G401 (cell line): ENCODE measurements at places on chromosomes 3 and 15. TPM values are rescaled to one million over a fixed set of nuclear protein-coding genes. Genes with fewer than 3 reads are reported as not detected.

The CCR2 gene
- not detected in 2 replicates for total RNA-seq

DNA sequence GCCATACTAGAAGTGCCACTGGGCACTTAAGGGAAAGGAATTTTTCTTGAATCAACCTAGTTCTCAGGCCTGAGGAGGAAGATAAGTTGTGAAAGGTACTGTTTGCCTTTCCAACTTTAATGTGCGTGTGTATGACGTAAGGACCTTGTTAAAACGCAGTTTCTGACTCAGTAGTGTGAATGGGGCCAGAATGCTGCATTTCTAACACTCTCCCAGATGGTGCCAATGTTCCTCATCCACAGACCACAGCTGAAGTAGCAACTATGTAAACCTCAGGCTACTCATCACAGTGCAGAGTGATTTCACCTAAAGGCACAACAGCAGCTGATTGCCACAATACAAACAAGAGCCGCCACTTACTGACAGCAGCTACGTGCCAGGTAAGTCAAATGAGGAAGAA lies 103.6 kb downstream of the OTOL1 start:
- no peak for DNase-seq

The SPATA12 gene
- not detected in 2 replicates for total RNA-seq

The ADAMTS9 gene
- 0.06 TPM in 1 of 2 replicates, not detected in the other for total RNA-seq

The C3orf49 gene
- not detected in 2 replicates for total RNA-seq

- no peak for DNase-seq
Measured at GRCh38 chr3:114115143-114115542, 58.6 kb downstream of the QTRT2 start.

The DNAH1 gene
- 1.2 and 2.5 TPM in 2 replicates for total RNA-seq

DNA sequence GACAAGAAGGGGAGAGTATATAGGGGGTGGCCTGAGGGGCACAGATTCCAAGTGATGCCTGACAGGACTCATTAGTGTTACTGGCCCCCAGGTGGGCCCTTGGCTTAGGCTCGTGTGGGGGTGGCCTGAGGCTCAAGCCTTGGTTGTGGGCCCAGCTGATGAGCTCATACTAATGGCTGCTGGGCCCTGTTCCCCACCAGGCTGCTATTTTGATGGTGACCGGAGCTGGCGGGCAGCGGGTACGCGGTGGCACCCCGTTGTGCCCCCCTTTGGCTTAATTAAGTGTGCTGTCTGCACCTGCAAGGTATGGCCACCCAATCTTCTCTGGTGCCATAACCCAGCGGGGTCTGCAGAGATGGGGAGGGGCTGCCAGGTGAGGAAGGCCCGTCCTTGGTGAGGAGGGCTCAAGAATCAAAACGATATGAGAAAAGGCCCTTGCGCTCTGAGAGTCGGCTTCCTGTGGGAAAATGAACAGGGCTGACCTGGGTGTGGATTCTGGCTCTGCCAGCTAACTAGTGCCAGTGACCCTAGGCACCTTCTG lies 7.4 kb downstream of the CHRD start:
- no peak for DNase-seq

- DNase-seq, result no peak
Measured at GRCh38 chr3:172394692-172395091, 53.6 kb downstream of the GHSR start.

The SAXO2 gene
- 1.2 TPM in 1 of 2 replicates, not detected in the other for total RNA-seq

DNA sequence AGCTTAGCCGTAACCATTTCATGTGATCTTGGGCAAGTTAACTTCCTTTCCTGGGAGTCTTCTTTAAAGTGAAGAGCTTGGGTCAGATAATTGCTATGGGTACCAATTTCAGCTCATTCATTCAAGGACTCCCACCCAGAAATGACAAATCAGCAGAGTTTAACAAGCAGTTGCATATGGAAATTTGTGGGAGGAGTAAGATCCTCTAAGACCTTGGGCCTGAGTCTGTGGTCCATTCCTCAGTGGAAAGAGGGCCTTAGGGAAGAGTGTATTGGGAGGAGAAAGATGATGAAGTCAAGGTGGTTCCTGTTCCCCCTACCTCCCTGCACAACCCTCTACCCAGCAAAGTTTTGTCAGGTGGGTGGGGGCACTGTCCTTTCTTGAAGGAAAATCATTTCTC lies 42.1 kb downstream of the RBP2 start:
- DNase-seq, result no peak

DNA sequence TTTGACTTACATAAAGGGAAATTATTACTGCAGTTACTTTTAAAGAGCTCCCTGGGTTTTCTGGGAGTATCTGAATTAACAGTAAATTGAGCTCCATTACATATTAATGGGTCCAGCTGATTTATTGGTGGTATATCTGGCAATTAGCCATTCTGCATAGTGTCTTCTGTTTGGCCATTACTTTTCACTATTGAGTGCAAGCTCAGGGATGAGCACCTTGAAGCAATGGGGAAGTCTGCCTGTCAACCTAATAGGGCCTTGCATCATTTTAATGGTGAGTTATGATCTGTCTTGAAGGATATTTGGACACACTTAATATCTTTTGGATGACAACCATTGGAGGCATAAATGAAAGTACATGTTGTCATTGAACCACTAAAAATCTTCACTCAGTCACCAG lies 73.8 kb downstream of the MFSD1 start:
- no peak for DNase-seq

GRCh38 chr15:101381671-101382212 lies 86.7 kb upstream of the SNRPA1 start:
- DNase-seq, result no peak

DNA sequence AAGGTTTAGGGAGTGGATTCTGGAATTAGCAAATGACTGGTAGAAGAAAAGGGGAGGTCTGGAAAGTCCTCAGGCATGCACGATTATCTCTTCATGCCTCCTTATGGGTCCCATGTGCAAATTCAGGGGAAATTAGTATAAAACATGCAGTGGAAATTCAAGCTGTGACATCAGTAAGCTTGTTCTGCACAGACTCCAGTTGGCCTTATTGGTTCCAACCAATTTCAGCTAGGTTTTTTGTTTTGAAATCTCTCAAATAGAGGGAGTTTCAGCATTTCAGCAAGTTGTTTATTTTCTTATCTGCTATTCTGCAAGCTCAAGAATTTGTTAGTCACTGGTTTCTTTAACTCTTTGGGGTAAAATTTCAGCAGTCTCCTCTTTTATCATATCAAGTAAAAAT lies 774 bp upstream of the TMCO5A start:
- no peak for DNase-seq

DNA sequence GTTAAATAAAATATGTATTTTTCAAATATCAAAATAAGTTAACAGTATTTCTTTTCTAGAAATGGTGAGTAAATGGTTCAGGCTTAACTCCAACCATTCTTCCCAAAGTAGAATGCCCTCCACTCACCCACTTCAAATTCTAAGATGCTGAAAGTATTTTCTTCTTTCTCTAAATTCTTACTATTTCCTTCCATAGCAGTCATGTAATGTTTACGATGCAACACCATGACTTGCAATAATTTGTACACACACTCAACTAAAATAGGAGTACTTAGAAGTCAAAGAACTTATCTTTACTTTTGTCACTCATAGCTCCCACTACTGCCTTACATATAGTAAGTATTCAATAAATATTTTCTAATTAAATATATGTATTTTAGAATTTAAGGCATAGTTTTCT lies 65.0 kb downstream of the AQR start:
- DNase-seq, result no peak

- peak; percentile 5 for DNase-seq
Measured at GRCh38 chr3:157785102-157785826, 282.0 kb upstream of the VEPH1 start.

GRCh38 chr3:163166197-163166596 lies 1669.6 kb downstream of the OTOL1 start:
- DNase-seq, result no peak

DNA sequence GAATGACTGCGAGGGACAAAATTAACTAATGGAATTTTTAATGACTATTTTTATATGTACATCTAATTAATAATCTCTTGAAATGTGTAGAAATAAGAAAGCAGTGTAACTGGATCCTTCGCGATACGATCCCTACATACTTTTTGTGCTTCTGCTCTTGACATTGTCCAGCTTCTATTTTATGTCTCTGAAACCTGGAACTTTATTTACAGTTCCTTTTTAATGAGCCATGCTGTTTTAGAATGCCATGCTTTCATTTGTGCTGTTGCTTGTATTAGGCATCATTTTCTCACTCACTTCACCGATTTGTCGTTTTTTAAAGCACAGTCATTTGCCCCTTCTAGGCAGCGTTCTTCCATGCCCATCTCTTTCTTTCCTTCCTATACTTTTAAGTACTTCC lies 301.3 kb downstream of the EDEM1 start:
- no peak for DNase-seq

GRCh38 chr3:135907422-135908165 lies 57.9 kb upstream of the PPP2R3A start:
- no peak for DNase-seq

DNA sequence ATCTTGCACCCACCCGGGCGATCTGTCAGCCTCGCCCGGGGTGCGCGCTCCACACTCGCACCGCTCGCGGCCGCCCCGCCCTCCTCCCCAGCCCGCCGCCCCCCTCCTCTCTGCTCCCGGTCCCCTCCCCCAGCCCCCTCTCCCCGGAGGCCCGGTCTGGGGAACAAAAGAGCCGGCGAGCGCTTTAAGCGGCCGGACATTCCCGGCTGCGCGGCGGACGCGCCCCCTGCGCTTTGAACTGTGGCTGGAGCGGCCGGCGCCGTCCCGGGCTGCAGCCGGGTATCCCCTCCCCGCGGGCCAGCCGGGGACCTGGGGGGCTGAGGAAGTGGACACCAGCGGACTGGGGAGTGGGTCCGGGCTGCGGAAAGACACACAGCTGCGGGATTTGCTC lies at the start of gene IGDCC3:
Gene IGDCC3 (minus strand): TSS at position 27 of the 391 bp plus-strand sequence. CDS start 214 bp downstream, outside the sequence.
- DNase-seq, result no peak

The DOCK3 gene
- 0.80 and 1.7 TPM in 2 replicates for total RNA-seq

- no peak for DNase-seq
Measured at GRCh38 chr3:16199769-16200168, 25.3 kb downstream of the GALNT15 start.

- no peak for DNase-seq
Measured at GRCh38 chr15:98289747-98290146, 329.2 kb downstream of the ARRDC4 start.

DNA sequence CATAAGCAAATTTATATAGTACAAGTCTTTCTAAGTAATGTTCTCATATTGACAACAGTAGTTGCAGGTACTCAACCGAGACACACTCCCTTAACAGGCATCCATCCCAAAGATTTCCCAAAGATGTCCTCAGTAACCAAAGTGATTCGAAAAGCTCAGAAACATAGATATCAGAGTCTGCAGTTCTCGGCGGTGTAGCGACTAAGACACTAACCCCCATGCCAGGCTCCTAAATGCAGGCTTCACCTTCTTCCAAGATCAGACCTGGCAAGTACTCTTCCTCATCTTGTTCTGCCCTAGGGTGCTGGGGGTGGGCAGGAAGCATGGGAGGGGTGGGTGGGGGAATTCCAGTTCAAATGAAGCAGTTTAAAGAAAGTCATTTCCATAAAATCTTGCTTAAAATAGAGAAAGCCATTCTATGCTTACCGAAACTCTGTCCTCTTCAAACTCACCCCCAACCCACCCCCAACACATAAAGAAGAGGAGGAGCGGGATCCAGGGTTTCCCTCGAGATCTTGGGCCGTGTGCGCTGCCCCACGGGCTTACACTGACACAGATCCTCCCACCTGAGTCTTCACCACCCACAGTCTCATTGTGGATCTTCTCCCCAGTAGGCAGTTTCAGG lies 59.0 kb upstream of the BCL6 start:
- no peak for DNase-seq

GRCh38 chr15:42581272-42581730 lies 5.9 kb downstream of the STARD9 start:
- DNase-seq, result peak; percentile 90

The DAZL gene
- total RNA-seq, result not detected in 2 replicates

DNA sequence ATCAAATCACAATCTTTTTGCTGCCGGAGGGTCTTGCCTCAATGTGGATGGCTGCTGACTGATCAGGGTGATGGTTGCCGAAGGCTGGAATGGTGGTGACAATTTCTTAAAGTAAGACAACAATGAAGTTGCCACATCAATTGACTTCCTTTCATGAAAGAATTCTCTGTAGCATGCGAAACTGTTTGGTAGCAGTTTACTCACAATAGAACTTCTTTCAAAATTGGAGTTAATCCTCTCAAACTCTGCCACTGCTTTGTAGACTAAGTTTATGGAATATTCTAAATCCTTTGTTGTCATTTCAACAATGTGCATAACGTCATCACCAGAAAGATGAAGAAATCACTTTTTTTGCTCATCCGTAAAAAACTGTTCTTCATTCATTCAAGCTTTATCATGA lies 65.8 kb downstream of the B3GNT5 start:
- no peak for DNase-seq

GRCh38 chr15:45855210-45855906 lies 220.5 kb downstream of the SQOR start:
- DNase-seq, result no peak

DNA sequence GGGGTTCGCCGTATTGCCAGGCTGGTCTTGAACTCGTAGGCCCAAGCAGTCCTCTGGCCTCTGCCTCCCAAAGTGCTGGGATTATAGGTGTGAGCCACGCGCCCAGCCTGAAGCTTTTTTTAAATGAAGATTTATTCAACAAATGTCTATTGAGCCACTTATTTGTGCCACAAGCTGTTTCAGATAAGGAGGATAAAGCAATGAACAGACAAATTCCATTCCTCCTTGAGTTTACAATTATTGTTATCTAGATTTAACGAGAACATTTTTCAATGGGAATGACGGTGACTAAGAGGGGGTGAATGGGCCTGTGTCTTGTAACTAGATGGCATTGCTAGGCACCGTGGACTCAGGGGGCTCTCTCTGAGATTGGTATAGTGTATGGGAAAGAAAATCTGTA lies 10.2 kb downstream of the PPARG start:
- no peak for DNase-seq

DNA sequence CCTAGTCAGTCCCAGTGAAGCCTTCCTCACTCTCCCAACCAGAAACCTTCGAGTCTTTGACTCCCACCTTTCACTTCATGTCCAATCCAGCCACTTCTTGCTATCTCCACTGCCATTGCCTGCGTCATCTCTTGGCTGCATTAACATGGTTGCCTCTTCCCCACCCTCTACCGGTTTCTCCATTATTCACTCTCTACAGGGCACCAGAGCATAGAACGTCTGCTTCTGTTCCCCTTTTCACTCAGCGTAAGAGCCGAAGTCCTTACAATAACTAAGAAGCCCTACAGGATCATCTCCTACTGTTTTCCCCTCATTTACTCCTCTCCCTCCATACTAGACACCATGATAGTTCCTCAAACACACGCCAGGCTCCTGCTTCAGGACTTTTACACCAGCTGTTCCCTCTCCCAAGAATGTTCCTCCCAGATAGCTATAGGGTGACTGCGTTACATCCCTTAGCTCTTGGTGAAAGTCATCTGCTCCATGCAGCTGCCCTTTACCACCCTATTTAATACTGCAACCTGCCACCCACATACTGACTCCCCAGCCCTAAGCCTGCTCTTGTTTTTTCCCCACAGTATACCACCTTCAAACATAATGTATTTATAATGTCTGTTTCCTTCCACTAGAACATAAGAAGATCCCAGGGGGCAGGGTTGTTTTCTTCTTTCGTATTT lies 30.9 kb downstream of the RCN2 start:
- no peak for DNase-seq

DNA sequence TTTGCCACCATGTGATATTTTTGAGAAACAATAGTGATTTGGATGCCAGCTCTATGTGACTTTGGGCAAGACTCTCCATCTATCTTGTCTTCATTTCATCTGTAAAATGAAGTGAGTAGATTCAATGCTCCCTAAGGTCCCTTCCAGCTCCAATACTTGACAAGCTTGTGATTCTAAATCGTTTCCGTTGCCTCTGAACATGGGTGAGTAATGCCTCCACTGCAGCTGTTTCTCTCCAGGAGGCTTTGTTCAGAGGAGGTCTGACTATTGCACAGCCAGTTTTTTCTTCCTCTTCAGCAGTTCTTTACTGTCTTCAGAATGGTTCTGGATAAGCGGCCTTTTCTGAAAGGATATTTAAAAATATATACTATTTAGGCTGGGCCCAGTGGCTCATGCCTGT lies 14.8 kb upstream of the TMOD3 start:
- DNase-seq, result no peak
